ENCODE measurements at places on chromosomes 6 and 20.

- DNase-seq = no peak
Observed at GRCh38 chr20:47740862-47741184, 44.5 kb downstream of the SULF2 start.

GRCh38 chr6:145289573-145289972, 445.7 kb downstream of the EPM2A start:
- no peak for DNase-seq

- no peak for DNase-seq
Observed at GRCh38 chr20:15205028-15205427, 867.6 kb upstream of the FLRT3 start.

DNA sequence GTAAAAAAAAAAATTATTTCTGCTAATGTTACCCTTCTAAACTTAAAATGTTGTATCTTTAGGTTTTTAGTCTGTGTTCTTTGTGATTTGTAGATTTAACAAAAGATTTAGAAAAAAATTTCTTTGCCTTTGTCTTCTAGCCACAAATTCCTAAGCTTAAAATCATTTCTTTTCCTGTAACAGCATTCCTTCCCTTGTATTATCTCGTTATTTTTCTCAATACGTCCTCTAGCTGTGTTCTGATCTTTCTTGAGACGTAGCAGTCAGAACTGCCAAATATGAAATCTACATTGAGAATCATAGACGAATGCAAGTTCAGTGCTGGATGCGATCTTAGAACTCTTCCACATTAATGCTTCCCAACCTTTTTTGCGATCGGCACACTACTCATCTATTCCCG, 283.1 kb downstream of the UTRN start:
- no peak for DNase-seq

- DNase-seq = no peak
Observed at GRCh38 chr6:122429323-122429722, 29.9 kb downstream of the HSF2 start.

DNA sequence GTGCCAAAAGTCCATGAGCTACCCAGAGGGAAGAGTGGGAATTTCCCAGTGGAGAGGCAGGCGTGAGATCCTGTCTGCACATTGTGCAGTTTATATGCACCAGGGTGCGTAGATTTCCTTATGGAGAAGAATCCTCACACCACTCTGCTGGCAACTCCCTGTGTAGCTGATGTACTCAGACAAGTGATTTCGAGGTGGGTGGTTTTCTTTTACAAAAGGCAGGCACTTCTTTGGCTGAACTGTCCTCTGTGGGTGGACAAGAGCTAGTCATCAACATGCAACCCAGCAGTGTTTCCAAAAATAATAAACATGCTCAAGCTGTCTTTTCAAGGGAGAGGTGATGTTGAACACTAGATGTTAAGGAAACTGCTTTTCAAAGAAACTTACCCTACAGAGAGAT, 121.7 kb upstream of the NXT1 start:
- DNase-seq = no peak

GRCh38 chr6:156779206-156780094, 2.3 kb downstream of the ARID1B start:
- no peak for DNase-seq

DNA sequence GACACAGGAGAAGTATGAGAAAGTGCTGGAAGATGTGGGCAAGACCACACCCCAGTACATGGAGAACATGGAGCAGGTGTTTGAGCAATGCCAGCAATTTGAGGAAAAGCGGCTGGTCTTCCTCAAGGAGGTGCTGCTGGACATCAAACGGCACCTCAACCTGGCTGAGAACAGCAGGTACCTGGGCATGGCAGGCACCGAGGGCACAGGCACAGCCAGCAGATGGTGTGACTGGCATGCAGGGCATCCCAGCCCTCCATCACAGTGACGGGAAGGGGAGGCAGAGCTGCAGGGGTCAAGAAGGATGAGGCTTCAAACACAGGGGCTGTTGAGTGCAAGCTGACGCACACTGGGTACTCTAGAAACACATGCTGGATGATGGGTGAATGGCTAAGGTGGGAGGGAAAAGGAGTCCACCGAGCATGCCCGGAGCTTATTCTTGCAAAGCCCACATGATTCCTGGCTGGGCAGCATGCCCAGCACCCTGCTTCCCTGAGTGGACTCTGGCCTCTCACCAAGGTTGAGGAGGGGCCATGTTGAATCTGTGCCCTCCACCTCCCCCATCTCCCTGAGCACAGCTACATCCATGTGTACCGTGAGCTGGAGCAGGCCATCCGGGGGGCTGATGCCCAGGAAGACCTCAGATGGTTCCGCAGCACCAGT, 26.3 kb downstream of the SPDEF start:
- no peak for DNase-seq

DNA sequence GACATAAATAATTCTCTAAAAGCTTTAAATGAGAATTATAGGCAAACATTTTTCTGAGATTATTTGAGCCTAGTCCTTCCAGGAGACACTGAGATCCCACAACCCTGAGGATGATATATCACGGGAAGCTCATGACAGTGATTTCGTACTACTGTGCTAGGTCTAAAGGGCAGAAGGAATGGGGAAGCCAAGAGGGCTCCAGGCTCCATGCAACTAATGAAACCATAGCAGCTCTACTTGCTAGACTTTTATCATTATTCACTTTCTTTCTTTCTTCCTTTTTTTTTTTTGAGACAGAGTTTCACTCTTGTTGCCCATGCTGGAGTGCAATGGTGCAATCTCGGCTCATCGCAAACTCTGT, 57.3 kb upstream of the SGK1 start:
- DNase-seq = no peak

GRCh38 chr6:26122402-26122792, 35.2 kb downstream of the HFE start:
- DNase-seq = peak; percentile 74

GRCh38 chr6:17268114-17268513, 13.0 kb upstream of the RBM24 start:
- DNase-seq = no peak

GRCh38 chr20:56411759-56412472, at the start of gene CASS4:
Gene CASS4, plus strand, starts transcription at chr20:56412260. Its CDS starts 199 bp downstream, at chr20:56412459.
- no peak for DNase-seq

DNA sequence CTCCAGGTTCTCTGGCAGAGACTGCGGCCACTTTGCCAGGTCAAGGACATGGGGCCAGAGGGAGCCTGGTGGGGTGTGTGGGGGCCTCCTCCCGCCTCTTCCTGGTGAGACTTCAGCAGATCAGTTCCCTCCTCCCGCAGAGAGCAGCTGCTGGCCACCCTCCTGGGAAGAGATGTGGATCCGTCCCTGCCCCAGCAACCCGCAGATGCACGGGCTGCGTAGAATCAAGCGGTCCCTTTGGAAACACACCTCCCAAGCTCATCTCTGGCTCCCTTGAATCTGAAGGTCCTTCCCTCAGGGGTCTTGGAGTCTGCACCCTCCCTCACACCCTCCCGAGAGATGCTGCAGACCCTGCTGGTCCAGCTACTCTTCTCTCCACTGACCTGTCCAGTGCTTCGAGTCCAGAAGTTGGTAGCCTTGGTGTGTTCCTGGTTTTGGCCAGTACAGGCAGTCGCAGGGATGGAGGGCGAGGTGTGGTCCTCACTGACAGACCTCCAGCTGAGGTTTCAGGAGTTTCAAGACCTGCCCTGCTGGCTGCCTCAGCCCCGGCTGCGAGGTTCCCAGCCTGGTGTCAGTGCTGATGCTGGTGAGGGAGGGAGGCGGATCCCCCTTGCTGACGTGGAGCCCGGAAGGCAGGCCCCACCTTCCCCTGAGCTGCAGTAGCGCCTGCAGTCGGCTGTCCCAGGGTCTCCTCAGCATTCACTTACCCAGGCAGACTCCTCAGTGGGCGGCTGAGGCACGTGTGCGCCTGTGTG, at the start of gene NPBWR2:
Gene NPBWR2, minus strand, starts transcription at position 585 of the 755 bp plus-strand sequence. CDS start 734 bp downstream, outside the sequence.
- no peak for DNase-seq

DNA sequence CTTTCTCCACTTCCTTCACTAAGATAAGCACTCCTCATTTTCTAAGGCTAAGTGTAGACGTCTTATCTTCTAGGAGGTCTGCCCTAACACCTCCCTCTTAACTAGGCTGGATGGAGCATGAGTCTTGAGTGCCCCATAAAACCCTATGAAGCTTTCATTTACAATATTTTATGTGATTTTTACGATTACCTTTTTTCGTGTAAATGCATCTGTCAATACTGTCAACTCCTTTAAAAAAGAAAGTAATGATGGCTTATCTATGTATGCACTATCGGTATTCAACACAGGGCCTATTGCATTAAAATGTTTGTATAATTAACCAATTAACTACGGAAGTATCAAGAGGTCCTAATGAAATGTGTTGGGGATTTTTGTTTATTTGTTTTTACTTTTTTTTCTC, 156.0 kb upstream of the FAM83B start:
- DNase-seq = no peak

DNA sequence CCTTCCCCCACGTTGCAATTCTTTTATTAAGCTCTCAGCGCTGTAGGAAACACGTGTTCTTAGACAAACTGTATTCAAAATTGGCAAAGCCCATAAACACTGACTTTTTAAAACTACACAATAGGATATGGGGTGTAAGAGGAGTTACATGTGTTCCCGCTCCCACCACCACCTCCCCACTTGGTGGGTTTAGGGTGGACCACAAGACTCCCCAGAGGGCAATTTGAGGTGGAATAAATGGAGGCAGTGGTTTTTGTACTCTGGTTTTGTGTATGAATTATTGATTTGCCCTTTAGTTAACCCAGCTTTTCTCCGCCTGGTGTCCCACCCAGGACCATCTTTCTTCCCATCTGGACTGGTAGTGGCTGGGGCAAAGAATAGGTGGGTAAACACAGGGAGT, 3.7 kb downstream of the UQCC2 start:
- no peak for DNase-seq

DNA sequence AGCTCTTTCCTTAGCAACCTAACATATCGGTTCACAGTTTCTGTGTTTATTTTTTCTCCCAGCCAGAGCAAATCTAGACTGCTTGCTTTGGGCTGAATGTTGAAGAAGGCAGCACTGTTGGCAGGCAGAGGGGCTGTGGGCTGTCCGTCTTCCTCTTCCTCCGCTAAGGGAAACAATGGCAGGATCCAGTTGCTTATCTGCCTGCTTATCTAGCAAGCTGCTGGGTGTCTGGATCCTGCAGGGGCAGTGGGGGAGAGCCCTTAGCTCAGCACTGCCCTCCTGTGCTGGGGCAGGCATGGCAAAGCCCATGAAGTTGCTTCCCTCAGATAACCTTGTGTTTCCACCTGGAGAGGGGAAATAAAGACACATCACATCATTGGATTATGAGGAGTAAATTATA, 92.7 kb upstream of the CD93 start:
- DNase-seq = no peak

DNA sequence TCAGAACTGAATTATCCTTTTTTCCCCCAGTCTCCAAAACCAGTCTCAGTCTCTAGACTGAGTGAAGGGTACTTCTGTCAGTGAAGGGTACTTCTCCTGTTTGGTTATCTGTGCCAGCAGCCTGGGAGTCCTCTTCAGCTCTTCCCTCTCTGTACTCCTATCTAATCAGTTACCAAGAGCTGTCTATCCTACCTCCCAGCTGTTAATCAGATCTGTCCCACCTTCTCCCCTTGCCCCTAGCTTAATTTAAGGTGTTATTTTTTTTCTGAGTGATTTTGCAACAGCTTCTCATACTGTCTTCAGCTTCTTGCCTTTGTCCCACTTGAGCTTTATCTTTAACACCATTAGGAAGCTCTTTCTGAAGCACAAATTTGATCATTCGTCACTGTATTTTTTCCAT, 491.9 kb upstream of the SOX4 start:
- no peak for DNase-seq

DNA sequence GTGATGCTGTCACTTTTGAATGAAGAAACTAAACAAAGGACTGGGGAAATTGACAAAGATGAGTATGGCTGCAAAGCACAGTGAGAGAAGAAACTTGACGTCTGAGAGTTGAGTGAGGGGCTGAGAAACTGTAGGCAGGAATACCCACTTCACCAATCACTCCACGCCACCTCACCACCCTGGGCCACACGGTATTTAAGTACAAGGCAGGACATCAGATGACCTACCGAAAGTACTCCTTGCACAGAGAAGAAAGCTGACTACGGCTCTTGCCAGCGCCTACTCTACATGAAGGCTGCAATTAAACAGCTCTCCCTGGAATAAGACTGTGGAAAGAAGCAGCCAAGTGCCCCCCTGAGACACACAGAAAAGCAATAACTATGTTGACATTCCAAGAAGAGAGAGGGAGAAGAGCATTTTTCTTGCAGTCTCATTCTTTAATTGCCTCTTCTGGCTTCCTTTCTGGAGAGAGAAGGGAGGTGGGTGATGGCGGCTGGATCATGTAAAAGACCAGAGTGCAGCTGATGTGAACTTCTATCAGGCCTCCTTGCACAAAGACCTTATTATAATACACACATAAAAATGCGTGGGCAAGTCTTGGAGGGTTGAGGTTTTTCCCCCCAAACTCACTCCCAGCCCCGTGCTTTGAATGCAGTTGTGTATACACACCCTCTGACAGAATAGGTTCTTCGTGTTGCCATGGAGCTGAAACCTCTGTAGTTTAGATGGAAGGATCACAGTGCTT, 44.6 kb downstream of the HIVEP2 start:
- no peak for DNase-seq

- peak; percentile 50 for DNase-seq
Observed at GRCh38 chr20:62795023-62795761, 1.1 kb upstream of the MRGBP start.

GRCh38 chr6:134654751-134655150, 295.1 kb downstream of the ALDH8A1 start:
- no peak for DNase-seq

- DNase-seq = no peak
Observed at GRCh38 chr6:122631571-122632249, 21.5 kb downstream of the PKIB start.

- no peak for DNase-seq
Observed at GRCh38 chr6:116572162-116572561, 858 bp downstream of the RWDD1 start.

DNA sequence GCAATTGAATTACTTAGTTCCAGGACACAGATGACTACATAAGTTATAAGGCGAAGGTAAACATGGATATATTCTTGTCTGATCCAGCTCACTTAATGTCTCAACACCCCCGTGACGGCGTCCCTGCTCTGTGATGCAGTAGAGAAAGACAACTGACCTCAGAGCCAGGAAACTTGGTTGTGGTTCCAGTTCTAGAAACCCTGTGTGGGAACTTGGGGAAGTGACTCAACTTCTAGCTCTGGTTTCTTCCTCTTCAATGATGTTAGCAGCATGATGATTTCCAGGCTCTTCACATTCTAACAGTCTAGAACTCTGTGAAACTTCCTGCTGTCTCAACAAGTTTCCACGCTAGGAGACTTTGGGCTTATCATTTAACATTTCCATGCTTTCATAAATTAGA, 18.4 kb downstream of the LAMA4 start:
- peak; percentile 7 for DNase-seq

DNA sequence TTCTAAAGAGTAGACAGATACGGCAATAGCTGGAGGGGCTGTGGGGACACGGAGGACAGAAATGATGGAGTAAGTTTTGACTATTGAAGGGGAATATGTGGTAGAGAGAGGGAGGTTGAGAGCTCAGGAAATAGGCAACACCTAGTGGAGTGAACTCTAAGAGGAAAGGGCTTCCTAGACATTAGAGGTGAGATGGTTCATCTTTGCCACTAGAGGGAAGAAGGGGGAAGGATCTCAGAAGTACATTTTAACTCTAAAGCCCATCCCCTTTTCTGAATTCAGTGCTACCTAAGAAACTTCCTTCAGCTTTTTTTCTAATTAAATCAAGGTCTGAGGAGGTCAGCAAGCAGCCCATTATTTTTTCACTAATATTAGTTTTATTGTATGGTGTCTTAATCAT, 689.4 kb upstream of the MAP3K7 start:
- no peak for DNase-seq

- DNase-seq = no peak
Observed at GRCh38 chr6:105253787-105254186, 74.0 kb upstream of the POPDC3 start.

- DNase-seq = peak; percentile 45
Observed at GRCh38 chr20:43755851-43756250, 29.0 kb upstream of the GTSF1L start.
